ENCODE measurements at places on chromosomes 4 and X. TPM values are rescaled to one million over a fixed set of nuclear protein-coding genes. Genes with fewer than 3 reads are reported as not detected.

CSAG1 gene
- total RNA-seq, result not detected

SLC26A1 gene
- total RNA-seq, result 0.47 TPM

FGFBP1 gene
- not detected for total RNA-seq

LANCL3 gene
- not detected for total RNA-seq

APLN gene
- total RNA-seq, result 0.32 TPM

MAGIX gene
- total RNA-seq, result 1.5 TPM

FAM47A gene
- not detected for total RNA-seq

DUX4 gene
- not detected for total RNA-seq

KLHL4 gene
- total RNA-seq, result under 0.01 TPM

CDS1 gene
- total RNA-seq, result 0.47 TPM

SLC49A3 gene
- 5.2 TPM for total RNA-seq

FAT4 gene
- total RNA-seq, result 14.9 TPM

PRR32 gene
- total RNA-seq, result not detected

RIPPLY1 gene
- not detected for total RNA-seq

MAGEC3 gene
- total RNA-seq, result not detected

SMIM10 gene
- 5.7 TPM for total RNA-seq

IL2RG gene
- total RNA-seq, result not detected

LONRF3 gene
- total RNA-seq, result 0.17 TPM

RHOXF2B gene
- total RNA-seq, result not detected

CXCL10 gene
- under 0.01 TPM for total RNA-seq
